Tibial artery (tissue), 4 donors: ENCODE measurements at places on chromosomes 12 and 14.
A peak's percentile ranks its signal among the peaks of the same experiment; 100 is the strongest.

- no peak for DNase-seq
- no peaks in the 10 kb centered on the region for H3K36me3 ChIP-seq
- no peak overlapping the region for H3K4me3 ChIP-seq
- H3K27me3 ChIP-seq: no peaks in the 10 kb centered on the region
- no peak overlapping the region for H3K27ac ChIP-seq
- H3K4me1 ChIP-seq: no peaks in the 10 kb centered on the region
These were observed 13.3 kb upstream of the PZP start for GRCh38 chr12:9221483-9221882.

- H3K27me3 ChIP-seq: no peaks in the 10 kb centered on the region
- H3K36me3 ChIP-seq: no peaks in the 10 kb centered on the region
- H3K4me3 ChIP-seq: no peak overlapping the region
- peak; percentile 29 for DNase-seq
These were observed 59.7 kb upstream of the NAP1L1 start for GRCh38 chr12:76144245-76144549.

GRCh38 chr12:100058482-100059029 is 73.8 kb upstream of the ANKS1B start:
- H3K4me1 ChIP-seq: no peaks in the 10 kb centered on the region
- no peaks in the 10 kb centered on the region for H3K27me3 ChIP-seq
- DNase-seq: no peak
- H3K4me3 ChIP-seq: no peak overlapping the region
- peaks cover 51% of the 10 kb centered on the region for H3K36me3 ChIP-seq
- no peak overlapping the region for H3K27ac ChIP-seq

- no peak overlapping the region for H3K4me3 ChIP-seq
- H3K27me3 ChIP-seq: no peaks in the 10 kb centered on the region
- H3K4me1 ChIP-seq: peaks cover 9% of the 10 kb centered on the region
- DNase-seq: no peak
- no peak overlapping the region for H3K27ac ChIP-seq
These were observed 7.3 kb upstream of the TMEM119 start for GRCh38 chr12:108605000-108605689.

DNA sequence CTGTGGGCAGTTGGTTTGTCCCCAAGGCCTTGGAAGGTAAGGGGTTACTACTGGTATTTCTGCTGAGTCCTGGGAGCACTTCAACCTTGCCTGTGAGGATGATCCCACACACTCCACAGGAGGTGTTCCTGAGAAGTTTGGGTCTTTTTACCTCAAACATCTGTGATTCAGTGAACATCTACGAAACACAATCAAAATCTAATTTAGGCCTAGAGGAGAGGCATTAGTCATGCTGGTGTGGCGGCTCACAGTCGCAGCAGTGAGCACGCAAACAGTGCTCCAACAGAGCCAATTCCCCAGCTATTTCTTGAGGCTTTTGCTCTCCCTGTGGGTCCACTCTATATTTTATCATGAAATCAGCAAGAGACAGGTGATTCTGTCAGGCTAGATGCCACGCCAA is 107.6 kb downstream of the APAF1 start:
- no peak overlapping the region for H3K4me3 ChIP-seq
- no peaks in the 10 kb centered on the region for H3K4me1 ChIP-seq
- H3K36me3 ChIP-seq: peaks cover 7% of the 10 kb centered on the region
- no peak overlapping the region for H3K27ac ChIP-seq
- DNase-seq: no peak
- no peaks in the 10 kb centered on the region for H3K27me3 ChIP-seq

- no peak overlapping the region for H3K27ac ChIP-seq
- no peaks in the 10 kb centered on the region for H3K36me3 ChIP-seq
- H3K4me3 ChIP-seq: no peak overlapping the region
- no peaks in the 10 kb centered on the region for H3K27me3 ChIP-seq
- no peak for DNase-seq
- H3K4me1 ChIP-seq: peaks cover under 1% of the 10 kb centered on the region
These were observed 30.1 kb upstream of the STON2 start for GRCh38 chr14:81430235-81430634.

DNA sequence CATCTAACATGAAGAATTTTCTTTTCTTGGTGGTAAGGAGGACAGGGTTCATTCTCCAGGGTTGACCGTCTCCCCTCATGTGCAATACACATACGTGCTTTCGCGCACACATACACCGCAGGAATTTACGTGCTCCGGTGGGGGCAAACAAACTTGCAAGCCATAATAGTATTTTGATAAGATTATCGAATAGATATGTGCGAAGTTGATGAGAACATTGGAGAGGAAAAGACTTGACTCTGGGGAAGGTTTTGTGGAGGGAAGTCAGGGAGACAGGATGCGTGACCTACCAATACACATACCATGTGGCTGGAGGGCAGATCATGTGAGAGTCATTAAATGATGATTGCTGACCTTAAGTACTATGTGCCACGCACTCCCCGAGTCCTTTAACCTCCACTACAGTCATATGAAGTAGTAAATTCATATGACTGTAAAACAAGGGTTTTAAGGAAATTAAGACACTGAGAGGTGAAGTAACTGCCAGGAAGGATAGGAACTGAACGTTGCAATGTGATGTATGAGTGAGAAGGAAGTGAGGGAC is 921 bp downstream of the RAD51B start:
- peaks cover 24% of the 10 kb centered on the region for H3K4me1 ChIP-seq
- H3K27me3 ChIP-seq: no peaks in the 10 kb centered on the region
- H3K36me3 ChIP-seq: peaks cover 6% of the 10 kb centered on the region
- peak overlapping the region; percentile 64 for H3K4me3 ChIP-seq
- DNase-seq: no peak

- peak overlapping the region; percentile 72 for H3K4me3 ChIP-seq
- no peaks in the 10 kb centered on the region for H3K4me1 ChIP-seq
- H3K27me3 ChIP-seq: no peaks in the 10 kb centered on the region
These were observed 63.9 kb upstream of the PTGR2 start for GRCh38 chr14:73787486-73788316.

- H3K36me3 ChIP-seq: no peaks in the 10 kb centered on the region
- H3K4me1 ChIP-seq: no peaks in the 10 kb centered on the region
- H3K4me3 ChIP-seq: no peak overlapping the region
- H3K27ac ChIP-seq: no peak overlapping the region
These were observed 99.8 kb upstream of the RESF1 start for GRCh38 chr12:31859232-31859977.

DNA sequence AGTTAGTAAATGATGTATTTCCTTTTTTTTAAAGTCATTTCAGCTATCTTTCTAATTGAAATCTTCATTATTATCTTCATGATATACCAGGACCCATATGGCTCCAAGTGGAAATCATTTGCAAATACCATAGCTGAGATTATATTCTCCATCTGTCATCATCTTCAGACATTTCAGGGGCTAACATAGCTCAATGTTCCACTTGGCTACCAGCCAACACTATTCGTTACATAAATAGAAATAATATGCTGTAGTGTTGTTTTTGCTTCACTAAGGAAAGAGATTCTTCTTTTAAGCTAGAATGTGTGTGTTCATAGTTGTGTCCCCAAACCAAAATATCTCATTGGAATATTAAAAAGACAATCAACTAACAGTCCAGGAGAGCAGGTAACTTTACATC is 225.1 kb downstream of the DIO2 start:
- H3K4me1 ChIP-seq: no peaks in the 10 kb centered on the region
- DNase-seq: no peak
- H3K4me3 ChIP-seq: no peak overlapping the region
- H3K27ac ChIP-seq: no peak overlapping the region
- H3K36me3 ChIP-seq: no peaks in the 10 kb centered on the region

DNA sequence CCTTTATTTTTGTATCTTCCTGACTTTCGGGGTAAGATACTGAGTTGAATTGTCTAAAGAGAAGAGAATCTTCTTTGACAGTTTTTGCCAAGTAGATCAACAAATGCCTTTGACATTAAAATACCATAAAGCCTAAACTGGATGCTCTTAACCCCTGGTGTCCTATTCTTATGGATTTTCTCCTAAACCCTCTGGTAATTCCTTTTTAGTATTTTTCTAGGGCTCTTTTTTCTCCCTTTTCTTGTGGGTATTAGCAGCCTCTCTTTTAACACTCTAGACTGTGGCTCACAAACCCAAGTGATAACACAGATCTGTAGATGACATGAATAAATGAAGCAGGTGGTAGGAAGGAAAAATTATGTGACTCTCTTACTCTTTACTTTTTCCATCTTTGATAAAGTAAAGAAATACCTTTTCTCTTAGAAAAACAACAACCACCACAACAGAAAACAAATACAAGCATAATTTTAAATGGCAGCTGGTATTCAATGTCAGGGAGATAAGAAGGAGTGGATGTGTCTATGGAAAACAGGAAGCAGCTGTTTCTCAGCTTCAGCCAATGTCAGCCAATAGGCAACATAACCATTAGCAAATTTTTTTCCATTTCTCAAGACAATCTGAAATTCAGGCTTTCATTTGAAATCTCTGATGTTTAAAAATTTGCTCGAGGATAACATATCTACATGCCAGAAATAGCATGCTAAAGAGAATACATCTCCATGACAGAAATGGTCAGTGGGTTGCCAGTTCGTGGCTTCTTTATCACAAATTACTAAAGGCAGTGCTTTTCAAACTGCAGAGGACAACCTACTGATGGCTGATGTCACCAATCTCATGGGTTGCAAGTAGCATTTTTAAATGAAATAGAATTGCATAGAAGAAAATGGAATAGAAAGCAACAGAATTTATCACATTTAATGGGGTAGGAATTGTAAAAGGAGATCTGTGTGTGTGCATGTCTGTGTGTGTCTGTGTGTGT is 123.1 kb upstream of the KRR1 start:
- H3K36me3 ChIP-seq: no peaks in the 10 kb centered on the region
- H3K27ac ChIP-seq: no peak overlapping the region
- no peaks in the 10 kb centered on the region for H3K27me3 ChIP-seq
- no peak overlapping the region for H3K4me3 ChIP-seq
- DNase-seq: no peak
